ENCODE measurements at places on chromosomes 4 and X.

DNA sequence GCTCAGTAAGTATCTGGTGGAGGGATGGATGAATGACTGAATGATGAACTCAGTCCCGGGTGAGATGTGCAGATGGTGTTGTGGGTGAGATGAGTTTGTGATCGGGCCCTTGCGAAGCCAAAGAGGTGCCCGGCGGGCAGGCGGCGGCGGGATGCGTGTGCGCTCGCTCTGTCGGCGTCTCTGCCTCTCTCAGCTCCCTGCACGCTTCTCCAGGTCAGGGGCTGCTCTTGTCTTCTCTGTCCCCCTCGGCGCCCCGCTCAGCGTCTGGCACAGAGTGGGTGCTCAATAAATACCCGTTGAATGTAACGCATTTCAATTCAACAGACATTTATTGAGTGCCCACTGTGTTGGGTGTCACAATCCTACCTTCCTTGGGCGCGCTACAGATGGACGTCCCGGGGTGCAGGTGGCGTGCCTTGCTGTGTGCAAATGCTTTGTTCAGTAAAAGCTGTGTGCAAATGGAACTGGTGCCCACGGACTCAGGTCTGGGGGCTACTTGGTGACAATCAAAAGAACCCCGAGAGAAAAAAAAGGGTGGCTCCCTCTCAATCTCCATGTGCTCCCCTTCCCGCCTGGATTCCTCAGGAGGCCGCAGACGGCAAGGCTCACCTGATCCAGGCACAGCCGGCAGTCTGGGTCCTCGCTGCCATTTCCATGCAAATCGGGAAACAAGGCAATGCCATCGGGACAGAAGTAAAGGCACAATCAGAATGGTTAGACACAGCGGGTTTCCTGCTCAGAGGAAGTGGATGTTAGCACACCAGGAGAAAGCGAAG is 65.6 kb upstream of the AFAP1 start:
- no peak for DNase-seq

GRCh38 chr4:184355111-184355604 is 119.2 kb downstream of the IRF2 start:
- no peak for DNase-seq

DNA sequence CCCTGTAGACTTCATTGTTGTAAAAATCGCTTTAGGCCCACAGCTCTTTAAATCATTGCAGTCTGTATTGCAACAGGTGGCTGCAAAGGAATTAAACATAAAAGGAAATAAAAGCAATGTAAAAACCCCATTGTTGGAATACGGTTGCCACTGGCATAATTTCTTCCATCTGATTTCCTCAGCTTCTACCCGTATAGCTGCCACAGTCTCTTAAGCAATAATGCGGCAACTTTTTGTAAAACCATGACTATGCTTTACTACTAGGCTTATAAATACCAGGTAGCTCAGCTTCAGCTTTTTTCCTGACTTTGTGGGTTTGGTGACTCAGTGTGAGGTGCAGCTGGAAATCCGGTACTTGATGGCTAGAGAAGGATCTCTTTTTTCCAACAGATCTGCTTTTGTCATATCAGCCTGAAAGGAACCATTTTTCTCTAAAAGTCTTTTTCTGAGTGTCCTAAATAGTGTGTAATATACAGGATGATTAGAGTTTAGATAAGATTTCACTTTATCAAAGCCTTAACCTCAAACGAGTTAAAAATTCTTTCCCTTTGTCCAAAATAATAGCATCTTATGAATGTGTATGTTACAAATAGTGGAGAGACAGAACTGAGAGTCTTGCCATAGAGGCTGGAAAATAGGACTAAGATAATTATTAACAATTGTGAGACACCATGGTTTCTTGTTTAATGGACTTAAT is 268.0 kb downstream of the ADGRL3 start:
- DNase-seq = no peak

- no peak for DNase-seq
Measured at GRCh38 chrX:39759526-39760224, 338.1 kb downstream of the BCOR start.

DNA sequence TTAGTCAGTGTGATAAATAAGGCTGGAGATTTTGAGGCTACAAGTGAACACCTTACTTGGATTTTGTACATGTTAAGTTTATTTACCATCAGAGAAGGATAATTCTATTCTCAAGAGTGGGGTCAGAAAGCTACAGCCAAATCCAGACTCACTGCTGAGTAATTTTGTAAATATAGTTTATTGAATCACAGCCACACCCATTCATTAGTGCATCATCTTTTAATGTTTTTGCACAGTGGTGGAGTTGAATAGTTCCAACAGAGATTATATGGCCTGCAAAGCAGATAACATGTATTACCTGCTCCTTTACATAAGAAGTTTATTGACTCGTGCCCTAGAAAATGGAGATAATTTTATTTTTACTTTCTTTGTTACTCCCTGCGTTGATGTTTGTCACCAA is 60.4 kb downstream of the PCDH18 start:
- no peak for DNase-seq

- DNase-seq = no peak
Measured at GRCh38 chrX:9352694-9353411, 112.0 kb upstream of the TBL1X start.

DNA sequence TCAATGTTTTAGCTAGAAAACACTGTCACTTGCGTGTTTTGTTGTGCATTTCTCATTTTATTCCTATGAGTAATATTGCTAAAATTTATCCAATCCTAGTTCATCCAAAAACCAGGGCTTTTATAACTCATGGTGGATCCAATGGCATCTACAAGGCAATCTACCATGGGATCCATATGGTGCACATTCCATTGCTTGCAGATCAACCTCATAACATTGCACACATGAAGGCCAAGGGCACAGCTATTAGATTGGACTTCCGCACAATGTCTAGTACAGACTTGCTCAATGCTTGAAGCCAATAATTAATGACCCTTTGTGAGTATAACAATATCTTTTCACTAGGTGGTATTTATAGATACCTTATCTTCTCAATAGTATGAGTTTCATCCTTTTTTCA is 57.2 kb upstream of the UGT2B7 start:
- DNase-seq = no peak

- DNase-seq = no peak
Measured at GRCh38 chr4:26321373-26322221, 783 bp downstream of the RBPJ start.

- no peak for DNase-seq
Measured at GRCh38 chr4:22202246-22202974, 253.8 kb upstream of the KCNIP4 start.

DNA sequence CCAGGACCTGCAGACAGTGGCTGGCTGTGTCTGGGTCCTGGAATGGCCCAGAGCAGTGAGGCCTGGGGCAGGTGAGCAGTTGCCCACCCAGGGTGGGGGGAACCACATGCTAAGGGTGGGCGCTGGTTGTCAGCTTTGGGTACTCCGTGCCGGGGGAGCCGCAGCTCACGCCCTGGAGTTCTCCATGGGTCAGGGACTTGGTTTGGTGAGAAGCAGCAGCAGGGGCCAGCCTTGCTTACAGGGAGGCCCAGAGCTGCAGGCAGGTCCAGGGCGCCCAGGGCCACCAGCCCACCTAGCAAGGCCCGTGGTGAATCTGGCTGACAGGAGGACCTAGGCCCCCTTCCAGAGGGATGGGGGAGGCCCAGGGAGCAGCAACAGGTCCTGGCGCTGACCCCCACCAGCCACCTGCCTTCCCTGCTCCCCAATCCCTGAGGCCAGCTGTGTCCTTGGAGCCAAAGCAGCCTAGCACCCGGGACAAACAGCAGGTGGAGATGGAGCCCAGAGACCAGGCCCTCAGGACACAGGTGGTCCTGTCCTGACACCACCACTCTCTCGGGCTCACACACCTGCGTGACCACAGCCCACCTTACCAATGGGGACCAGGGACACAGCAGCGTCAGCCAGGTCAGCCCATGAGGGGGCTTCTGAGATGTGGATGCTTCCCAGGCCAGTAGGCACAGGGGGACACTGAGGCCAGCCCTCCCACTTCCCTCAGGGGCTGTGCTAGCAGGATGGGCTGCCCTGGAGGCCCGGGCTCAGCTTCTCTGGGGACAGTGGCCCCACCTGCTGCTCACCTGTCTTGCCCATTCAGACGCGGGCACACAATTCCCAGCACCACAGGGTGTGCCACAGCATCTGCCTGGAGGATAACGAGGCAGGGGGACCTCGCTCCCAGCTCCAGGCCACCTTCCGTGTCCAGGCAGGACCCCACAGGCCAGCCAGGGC is 3.5 kb downstream of the MXD4 start:
- no peak for DNase-seq

DNA sequence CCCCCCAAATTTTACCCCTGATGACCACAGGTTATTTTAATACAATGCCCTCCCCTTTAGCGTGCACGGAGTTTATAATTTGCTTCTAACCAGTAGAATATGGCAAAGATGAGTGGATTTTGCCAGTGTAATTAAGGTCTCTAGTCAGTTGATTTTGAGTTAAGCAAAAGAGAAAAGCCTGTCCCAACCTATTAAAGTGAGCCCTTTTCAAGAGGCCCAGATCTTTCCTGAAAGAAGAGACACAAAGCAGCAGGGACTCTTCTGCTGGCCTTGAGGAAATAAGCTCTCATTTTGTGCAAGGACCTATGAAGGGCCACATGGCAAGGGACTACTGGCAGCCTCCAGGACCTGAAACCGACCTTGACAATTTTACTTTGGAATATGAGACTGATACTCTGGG is 61.9 kb upstream of the GABRG1 start:
- DNase-seq = no peak

- DNase-seq = no peak
Measured at GRCh38 chr4:26074712-26075430, 160.9 kb downstream of the SMIM20 start.

- DNase-seq = no peak
Measured at GRCh38 chr4:159010563-159011260, 92.2 kb upstream of the RAPGEF2 start.

- no peak for DNase-seq
Measured at GRCh38 chr4:153593161-153593560, 90.9 kb upstream of the TLR2 start.

- no peak for DNase-seq
Measured at GRCh38 chr4:133314991-133315390, 165.9 kb downstream of the PCDH10 start.

- no peak for DNase-seq
Measured at GRCh38 chr4:38559374-38559773, 104.6 kb upstream of the KLF3 start.

DNA sequence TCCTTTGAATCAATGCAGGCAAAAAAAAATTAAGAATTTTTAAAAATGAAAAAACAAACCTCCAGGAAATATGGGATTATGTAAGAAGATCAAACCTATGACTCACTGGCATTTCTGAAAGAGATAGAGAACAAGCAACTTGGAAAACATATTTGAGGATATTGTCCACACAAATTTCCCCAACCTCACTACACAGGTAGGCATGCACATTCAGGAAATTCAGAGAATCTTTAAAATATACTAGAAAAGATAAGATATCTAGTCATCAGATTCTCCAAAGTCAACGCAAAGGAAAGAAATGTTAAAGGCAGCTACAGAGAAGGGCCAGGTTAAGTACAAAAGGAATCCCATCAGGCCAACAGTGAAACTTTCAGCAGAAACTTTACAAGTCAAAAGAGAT is 85.6 kb downstream of the ANTXR2 start:
- no peak for DNase-seq

- DNase-seq = no peak
Measured at GRCh38 chr4:88792821-88793220, 95.2 kb upstream of the NAP1L5 start.

GRCh38 chrX:77694491-77694890 is 91.5 kb downstream of the ATRX start:
- no peak for DNase-seq

DNA sequence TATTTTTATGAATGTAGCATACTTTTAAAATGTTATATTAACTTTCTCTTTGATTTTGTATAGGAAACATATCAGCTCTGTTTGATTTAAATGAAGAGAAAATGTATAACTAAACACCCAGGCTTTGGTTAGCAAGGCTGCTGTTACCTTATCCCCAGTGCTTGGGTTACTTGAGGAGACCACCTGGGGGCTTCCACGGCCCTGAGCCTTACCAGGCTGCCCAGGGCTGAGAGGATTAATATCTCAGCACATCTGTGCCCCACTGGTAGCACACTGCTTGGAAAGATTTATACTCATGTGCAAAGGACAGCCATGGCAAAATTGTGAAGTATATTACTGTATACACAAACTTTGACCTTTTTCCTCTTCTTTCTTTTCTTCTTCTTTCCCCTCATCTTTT is 752.9 kb downstream of the RAPGEF2 start:
- DNase-seq = no peak

DNA sequence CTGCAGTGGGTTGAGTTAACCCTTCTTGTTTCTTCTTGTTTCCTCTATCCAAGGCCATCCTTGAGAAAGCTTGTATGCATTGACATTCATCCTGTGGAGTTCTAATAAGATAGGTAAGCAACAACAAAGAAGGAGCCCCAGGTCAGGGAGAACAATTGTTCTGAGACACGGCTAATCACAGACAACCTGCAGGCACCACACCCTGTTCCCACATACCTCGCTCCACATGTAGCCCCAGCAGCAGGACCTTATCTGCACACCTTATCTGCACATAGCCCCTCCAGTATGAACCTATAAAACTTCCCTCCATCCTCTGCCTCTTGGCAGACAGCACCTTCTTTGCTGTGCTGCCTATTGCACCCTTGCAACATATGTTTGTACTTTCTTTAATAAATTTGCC is 129.1 kb downstream of the MSL3 start:
- DNase-seq = no peak

- DNase-seq = no peak
Measured at GRCh38 chr4:176464748-176465147, 145.0 kb downstream of the SPCS3 start.
